ENCODE measurements at places on chromosomes 6 and 20.
A peak's percentile ranks its signal among the peaks of the same experiment; 100 is the strongest.

GRCh38 chr6:116111552-116112528 lies 11.2 kb downstream of the NT5DC1 start:
- no peak for DNase-seq

GRCh38 chr20:44188752-44189151 lies 1.8 kb upstream of the JPH2 start:
- no peak for DNase-seq

DNA sequence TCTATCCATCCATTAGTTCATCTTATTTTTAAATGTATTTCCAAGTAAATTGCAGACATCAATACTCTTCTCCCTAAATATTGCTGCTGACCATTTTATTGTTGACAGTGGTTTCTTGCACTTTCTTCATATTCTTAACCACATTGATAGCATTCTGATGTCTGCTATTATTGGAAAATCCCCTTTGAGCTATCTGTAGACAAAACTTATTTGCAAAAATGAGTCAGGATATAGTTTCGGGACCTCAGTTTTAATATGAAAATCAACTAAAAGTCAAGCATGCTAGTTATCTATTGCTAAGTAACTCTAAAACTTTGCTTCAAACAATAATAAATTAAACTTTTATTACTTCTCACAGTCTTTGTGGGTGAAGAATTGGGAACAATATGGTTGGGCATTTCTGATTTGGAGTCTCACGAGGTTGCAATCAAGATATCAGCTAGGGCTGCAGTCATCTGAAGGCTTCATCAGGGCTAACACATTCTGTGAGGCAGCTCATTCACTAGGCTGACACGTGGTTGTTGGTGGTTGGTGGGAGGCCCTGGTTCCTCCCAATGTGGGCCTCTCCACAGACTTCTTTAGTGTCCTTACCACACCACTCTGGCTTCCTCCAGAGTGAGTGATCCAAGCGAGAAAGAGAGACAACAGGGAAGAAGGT lies 32.7 kb downstream of the CD109 start:
- DNase-seq, result no peak

GRCh38 chr20:1310071-1310470 lies 18.9 kb downstream of the SDCBP2 start:
- no peak for DNase-seq

GRCh38 chr6:26285143-26286134 lies 79.6 kb upstream of the BTN3A2 start:
- DNase-seq, result peak; percentile 91

DNA sequence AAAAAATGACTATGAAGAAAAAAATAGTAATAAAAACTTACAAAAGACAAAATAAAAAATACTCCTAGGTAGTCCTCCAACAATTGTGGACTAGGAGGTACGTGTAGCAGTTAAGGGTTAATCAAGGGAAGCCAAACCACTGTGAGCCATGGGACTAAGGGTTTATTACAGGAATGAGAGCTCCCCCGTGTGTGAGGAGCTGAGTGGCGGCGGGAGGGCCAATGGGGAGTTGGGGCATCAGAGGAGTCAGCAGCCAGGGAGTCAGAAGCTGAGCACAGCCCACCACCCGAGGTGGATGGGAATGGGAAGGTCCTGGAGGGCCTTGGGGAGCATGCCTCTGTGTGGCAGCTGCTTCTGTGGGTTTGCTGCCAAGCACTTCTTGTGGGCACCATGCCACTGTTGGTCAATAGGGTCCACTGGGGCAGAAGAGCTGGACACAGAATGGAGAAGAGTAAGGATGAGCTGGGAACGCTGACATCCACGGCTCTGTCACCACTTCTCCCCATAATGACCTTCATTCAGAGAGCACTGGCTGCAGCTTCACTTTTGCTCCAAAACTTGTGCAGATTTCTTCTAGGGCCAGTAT lies 373.3 kb downstream of the CDKAL1 start:
- no peak for DNase-seq

DNA sequence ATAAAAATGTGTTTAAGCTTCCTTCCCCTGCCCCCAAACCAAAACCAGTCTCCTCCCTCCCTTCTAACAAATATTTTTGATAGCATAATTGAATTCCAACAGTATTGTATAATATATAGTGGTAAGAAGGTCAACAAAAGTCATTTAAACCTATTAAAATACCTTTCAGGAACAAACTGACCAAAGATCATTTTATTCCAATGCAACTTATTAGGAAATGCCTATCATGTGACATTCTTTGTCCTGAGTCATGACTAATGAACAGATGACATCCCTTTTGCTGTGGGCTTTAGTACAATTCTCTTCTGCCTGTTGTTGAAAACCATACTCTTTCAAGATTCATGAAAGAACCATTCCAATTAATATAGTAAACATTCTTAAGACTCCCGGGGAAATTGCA lies 51.5 kb upstream of the TRAF3IP2 start:
- DNase-seq, result no peak

DNA sequence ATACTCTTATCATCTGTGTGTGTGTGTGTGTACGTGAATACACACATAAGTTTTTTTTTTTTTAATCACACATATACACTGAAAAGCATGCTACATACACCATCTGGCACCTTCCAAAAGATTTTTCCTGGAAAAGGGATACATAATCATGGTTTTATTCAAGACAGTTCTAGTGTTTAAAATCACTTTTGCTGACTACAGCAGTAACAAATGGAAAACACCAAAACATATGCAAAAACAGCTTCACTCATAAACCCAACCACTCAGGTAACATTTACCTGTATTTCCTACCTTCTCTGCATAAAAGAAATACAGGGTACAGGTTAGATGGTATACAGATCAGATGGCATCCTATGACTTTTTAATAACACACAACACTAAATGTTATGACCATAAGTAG lies 2.5 kb downstream of the SNX14 start:
- no peak for DNase-seq

- no peak for DNase-seq
Observed at GRCh38 chr20:10652185-10652584, 21.6 kb downstream of the JAG1 start.

GRCh38 chr6:41346441-41346840 lies 11.0 kb downstream of the NCR2 start:
- DNase-seq, result no peak

DNA sequence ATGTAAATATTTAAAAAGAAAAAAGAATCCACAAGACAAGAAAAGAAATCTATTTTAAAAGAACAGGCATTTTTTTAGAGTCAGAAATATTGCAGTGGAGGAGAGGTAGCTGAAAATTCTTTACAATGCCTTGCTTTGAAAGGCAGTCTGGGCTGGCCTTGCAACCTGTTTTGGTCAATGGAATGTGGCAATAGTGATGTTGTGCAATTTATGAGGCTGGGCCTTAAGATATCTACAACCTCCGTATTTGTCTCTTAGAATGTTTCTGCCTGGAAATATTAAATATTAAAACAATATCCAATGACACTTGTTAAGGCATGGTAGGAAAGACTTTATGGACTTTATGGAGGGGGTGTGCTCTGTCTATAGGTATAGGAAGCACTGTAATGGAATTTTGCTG lies 14.8 kb upstream of the SCGN start:
- no peak for DNase-seq

GRCh38 chr6:135910790-135911618 lies 59.5 kb downstream of the PDE7B start:
- DNase-seq, result no peak

GRCh38 chr20:58997141-58997770 lies 9.8 kb downstream of the CTSZ start:
- DNase-seq, result no peak

- no peak for DNase-seq
Observed at GRCh38 chr20:41355598-41356203, 10.9 kb downstream of the EMILIN3 start.

DNA sequence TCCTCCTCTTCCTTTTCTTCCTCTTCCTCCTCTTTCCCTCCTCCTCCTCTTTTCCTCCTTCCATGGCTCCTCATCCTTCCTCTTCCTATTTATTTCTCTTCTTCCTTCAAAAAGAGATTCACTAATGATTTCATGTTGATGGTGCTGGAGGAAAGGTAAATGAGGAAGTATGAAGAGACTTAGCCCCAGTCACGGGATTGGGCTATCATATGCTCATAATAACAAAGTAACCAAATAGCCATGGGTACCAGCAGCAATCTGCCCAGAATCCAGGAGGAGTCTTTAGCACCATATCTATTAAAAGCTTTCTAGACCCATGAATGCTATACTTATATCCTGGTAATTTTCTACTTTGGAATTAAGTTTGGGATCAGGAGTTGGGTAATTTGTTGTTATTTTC lies 910.9 kb upstream of the MAP3K7 start:
- no peak for DNase-seq

DNA sequence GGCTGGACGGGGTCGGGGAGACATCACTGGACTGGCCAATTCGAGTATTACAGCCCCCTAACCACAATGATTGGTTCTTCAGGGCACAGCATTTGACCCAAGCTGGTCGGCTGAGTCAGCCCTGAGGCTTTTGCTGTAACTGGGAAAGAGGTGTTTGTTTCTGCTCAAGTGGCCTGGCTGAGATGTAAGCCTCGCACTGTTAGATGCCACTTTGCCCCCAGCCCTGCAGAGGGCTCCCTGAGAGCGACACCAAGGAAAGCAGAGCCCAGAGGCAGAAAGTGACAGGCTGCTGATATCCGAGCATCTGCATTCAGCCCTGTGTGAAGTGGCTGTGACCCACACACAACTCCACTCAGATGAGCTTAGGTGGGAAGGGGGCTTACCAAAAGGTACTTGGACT lies 19.4 kb downstream of the ERGIC3 start:
- DNase-seq, result no peak

DNA sequence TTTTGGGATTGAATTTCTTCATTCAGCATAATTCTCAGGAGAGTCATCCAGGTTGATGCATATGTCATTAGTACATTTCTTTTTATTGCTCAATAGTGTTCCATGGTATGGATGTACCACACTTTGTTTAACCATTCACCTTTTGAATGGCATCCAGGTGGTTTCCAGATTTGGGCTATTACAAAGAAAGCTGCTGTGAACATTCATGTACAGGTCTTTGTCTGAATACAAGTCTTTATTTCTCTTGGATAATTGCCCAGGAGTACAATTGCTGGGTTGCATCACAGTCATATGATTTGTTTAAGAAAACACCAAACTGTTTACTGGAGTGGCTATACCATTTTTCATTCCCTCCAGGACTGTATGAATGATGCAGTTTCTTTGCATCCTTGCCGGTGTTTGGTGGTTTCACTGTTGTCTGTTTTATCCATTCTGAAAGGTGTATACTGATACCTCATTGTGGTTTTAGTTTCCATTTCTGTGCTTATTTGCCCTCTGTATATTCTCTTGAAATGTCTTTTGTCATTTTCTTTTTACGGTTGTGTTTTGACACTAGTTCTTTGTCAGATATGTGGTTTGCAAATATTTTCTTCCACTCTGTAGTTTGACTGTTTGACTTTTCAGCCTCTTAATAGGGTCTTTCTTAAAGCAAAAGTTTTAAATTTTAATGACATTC lies 8.8 kb downstream of the CDKAL1 start:
- no peak for DNase-seq

DNA sequence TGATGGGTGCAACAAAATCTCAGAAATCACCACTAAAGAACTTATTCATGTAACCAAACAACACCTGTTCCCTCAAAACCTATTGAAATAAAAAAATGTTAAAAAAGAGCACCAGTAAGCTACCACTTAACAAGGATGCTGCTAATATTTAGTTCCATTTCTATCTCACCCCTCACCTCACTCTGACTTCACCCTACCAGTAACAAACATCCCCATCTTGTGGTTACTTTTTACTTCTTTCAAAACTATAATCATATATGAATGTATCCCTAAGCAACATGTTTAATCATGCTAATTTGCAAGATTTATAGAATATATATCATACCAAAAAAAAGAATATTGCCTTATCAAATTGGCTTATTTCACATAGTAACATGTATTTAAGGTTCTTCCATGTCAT lies 27.4 kb upstream of the SLC24A3 start:
- no peak for DNase-seq

DNA sequence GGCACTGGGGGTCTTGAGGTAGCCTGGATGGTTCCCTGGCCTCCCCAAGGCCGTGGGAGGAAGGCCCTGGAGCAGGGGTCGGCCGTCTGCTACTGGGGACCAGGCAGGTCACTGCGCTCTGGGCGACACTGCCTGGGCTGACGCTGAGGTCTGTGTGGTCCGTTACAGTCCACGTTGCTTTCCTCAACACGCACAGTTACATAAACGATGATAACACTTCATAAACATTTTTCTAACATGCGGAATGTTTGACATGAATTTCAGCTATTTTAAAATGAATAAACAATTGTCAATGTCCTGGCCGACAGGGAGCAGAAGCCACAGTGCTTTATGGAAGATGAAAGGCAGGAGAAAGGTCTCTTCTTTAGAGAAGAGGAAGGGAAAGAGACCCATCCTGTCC lies 10.2 kb upstream of the RBBP8NL start:
- no peak for DNase-seq

DNA sequence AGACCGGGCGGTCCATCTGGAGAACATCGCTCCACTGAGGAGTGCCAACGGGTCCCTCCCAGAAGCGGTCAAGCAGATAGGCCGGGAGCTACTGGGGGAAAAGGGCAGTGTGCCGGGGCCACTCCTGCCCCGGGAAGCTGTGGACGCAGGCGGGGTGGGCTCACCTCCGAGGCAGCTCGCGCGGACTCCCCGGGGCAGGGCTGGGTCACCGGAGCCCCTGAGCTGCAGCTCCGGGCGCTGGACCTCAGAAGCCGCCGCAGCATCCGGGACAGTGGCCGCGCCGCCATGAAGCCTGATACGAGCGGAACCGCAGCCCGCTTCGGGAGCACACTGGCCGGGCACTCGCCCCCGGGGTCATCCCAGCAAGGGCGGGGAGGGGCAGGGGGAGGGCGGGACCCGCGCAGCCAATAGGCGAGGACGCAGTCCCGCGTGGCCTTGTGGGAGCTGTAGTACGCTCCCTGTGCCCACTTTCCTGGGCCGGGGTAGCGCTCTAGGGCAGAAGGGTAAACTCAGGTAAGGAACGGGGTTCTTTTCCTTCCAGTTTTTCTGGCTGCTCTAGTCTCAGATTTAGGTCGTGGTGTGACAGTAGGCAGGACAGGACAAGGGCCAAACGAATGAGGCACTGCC lies at the start of gene MOCS1:
Gene MOCS1 (minus strand): TSS at position 332 of the 627 bp plus-strand sequence. CDS start 45 bp downstream, at position 287.
- peak; percentile 45 for DNase-seq

DNA sequence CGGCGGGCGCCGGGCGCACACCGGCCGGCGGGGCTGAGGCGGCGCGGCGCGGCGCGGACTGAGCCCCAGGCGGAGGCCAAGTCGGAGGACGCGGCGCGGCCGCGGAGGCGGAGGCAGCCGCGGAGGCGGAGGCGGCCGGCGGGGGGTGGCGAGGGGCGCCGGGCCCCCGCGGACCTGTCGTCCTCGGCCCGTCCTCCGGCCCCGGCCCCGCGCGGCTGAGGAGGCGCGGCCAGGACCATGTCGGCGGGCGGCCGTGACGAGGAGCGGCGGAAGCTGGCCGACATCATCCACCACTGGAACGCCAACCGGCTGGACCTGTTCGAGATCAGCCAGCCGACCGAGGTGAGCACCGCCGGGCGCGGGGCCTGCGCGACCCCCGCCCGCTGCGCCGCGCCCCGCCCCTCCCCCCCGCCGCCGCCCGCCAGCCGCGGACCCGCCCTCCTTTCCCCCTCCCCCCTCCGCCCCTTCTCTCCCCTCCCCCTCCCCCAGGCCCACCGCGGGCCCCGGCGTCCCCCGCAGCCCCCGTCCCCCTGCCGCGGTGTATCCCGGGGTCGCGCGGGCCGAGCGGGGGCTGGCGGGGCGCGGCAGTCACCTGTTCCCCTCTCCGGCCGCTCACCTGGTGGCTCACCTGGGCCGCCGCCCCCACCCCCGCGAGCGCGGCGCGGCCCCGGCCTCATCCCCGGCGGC lies at the start of gene AFDN:
Gene AFDN (plus strand): TSS at position 16 of the 687 bp plus-strand sequence. CDS start 222 bp downstream, at position 238.
- peak; percentile 70 for DNase-seq

All from mesothelial cell of epicardium (in vitro differentiated cells).